Coronary artery (tissue), 2 donors: ENCODE measurements at places on chromosomes 3 and 15.

- DNase-seq: peak; percentile 33
Measured at GRCh38 chr3:133540896-133541674, 32.4 kb upstream of the CDV3 start.

DNA sequence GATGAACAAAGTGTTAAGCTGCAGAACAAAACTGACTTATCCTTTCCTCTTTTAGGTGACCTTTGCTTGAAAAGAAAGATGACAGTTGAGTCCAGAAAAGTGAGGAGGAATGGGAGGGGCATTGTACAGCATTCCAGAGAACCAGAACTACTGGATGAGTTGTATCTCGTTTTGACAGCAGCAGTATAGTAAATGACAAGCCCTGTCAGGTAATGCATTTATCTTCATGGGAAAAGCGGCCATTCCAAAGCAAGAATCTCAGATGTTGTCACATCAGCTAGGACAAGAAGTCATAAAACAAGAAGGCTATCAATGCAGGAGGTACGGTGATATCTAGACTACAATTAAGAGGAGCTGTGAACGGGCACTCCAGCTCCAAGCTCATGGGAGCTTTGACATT, 421.5 kb downstream of the MAGI1 start:
- no peak for DNase-seq

DNA sequence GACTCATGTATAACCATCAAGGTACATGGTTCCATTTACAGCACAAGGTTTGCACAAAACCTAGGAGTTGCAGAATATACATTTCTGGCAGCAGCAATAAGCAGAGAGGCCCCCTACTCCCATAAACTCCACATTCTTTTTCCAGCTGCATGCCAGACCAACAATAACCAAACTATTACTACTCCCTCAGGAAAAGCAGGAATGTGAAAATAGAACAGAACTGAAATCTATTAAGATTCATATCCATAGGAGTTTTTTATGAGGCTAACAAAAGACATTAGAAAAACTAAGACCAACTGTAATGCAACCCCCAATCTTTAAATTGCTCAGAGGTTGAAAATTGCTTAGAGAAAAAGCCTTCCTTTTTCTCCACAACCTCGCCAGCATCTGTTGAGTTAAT, 27.6 kb upstream of the TOP2B start:
- no peak for DNase-seq

- DNase-seq: no peak
Measured at GRCh38 chr3:62335196-62335595, 38.2 kb downstream of the FEZF2 start.

- DNase-seq: no peak
Measured at GRCh38 chr3:169280646-169281045, 382.9 kb downstream of the MECOM start.

GRCh38 chr15:39699516-39700374, 82.9 kb downstream of the FSIP1 start:
- no peak for DNase-seq

GRCh38 chr3:184261854-184262763, 756 bp upstream of the CAMK2N2 start:
- no peak for DNase-seq

GRCh38 chr3:194365978-194366490, 3.5 kb downstream of the LRRC15 start:
- DNase-seq: no peak

DNA sequence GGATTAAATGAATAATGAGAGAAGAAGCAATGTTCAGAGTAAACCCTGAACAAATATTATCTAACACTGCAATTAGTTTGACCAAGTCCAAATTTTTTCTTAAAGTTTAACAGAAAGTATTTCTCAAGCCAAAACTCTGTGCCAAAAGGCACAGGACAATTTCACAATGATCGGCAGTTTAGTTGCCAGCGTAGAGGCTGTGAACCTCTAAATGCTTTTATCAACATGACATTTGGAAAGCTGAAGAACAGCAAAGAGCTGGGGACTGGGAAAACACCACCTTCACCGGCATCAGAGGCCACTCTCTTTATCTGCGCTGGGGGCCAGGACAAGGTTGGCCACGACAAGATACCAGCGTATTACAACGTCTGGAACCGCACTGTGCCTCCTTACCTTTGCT, 125.6 kb downstream of the ADAMTS17 start:
- no peak for DNase-seq

DNA sequence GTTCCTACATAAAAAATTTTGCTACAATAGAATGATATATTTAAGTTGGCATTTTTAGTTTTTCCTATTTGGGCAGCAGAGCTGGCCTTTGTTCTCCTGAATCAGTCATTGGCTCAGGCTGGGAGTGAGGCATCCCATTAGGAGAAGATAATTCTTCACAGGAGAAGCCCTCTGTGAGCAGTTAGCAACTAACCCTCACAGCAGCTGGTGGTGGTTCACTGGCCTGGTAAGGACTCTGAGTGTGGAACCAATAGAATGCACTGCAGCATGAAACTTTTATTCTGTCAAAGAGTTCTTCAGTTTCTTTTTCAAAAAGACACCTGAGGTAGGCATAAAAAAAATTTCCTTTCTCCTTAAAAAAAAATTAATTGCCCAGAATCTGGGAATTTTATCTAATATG, 562.6 kb downstream of the ZNF385D start:
- DNase-seq: no peak

DNA sequence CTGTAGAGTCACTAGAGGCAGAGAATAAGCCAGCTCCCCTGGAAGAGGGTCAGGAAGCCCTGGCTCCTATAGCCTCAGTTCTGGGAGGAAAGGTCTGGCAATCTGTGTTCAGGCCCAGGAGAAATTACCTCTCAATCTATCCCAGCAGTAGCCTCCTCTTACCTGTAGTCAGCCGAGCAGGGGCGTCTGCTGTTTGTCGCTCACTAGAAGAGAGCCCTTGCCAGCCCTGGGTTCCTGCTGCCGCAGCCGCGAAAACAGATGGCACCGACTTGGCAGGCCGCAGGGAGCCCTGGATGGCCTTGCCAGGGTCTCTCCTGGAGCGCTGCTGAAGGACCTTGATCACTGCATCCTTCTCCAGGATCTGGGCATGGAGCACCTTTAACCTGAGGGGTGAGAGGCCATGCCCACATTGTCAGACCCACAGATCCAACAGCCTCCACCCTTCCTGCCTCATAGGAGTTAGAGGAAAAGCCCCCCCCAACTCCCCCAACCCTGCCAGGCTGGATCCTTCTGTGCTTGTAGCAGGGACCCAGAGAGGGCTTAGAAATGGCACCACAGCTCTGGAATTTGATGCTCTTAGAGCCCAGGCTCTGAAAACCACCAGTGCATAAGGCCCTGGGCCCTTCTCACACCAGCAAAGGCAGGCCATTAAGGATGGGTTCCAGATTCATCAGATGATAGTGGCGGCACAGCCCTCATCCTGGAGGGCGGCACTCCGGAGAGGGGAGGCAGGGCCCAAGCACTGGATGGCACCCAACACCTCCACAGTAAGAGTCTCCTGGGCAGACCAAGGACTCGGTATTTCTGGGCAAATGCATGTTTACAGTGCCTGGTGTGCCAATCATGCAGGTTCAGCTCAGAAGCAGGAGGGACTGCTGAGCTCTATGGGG, 14.9 kb downstream of the AMOTL2 start:
- DNase-seq: no peak

DNA sequence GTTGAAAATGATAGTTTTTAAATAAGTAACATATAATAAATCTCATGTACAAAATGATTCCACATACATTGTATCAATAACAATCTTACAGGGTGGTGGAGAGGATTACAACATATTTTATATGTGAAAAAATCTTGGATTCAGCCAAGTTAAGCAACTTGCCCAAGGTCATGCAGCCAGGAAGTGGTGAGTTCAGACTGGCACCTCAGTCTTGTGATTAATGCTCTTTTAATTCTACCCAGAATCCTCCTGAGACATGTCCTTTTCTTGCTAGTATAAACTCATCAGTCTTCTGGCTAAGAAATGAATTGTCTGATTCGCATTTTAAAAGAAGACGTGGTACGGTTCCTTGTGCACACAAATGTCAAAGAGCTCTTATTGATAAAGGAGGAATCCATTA, 4.5 kb upstream of the MYRIP start:
- DNase-seq: no peak

GRCh38 chr3:110017304-110017703, 680.0 kb upstream of the DPPA4 start:
- DNase-seq: no peak
